Cardiac atrium fibroblast (primary cell): ENCODE measurements at places on chromosomes 2 and 18. TPM values are rescaled to one million over a fixed set of nuclear protein-coding genes. Genes with fewer than 3 reads are reported as not detected.

Gene GALNT13
- under 0.01 TPM in 2 replicates for total RNA-seq

Gene PIEZO2
- 3.1 and 25.8 TPM in 2 replicates for total RNA-seq

Gene BOLA3
- 26.2 and 39.9 TPM in 2 replicates for total RNA-seq

Gene NAB1
- total RNA-seq: 13.4 and 27.5 TPM in 2 replicates

Gene TEX44
- not detected in 2 replicates for total RNA-seq

Gene CXCR4
- total RNA-seq: 3.2 and 14.9 TPM in 2 replicates

Gene FEV
- not detected in 2 replicates for total RNA-seq

Gene SLC4A5
- total RNA-seq: under 0.01 and 0.16 TPM in 2 replicates

Gene CTAGE1
- total RNA-seq: 0.16 TPM in 1 of 2 replicates, not detected in the other

Gene ASXL3
- not detected in 2 replicates for total RNA-seq

Gene GLI2
- total RNA-seq: 4.7 and 6.6 TPM in 2 replicates

Gene CIB4
- not detected in 2 replicates for total RNA-seq

Gene SIX3
- total RNA-seq: not detected in 2 replicates

Gene LANCL1
- total RNA-seq: 17.5 and 24.0 TPM in 2 replicates

Gene GNLY
- not detected in 2 replicates for total RNA-seq

Gene OR6B2
- not detected in 2 replicates for total RNA-seq

Gene DSG1
- total RNA-seq: not detected in 2 replicates

Gene TTC32
- 1.3 and 12.6 TPM in 2 replicates for total RNA-seq

Gene UGT1A7
- not detected in 2 replicates for total RNA-seq

Gene VWC2L
- total RNA-seq: not detected in 2 replicates

Gene METAP1D
- total RNA-seq: 1.8 and 7.6 TPM in 2 replicates

Gene SCN1A
- not detected in 2 replicates for total RNA-seq

Gene FRZB
- total RNA-seq: 0.49 TPM in 1 of 2 replicates, not detected in the other

Gene REG1B
- not detected in 2 replicates for total RNA-seq

Gene DNER
- 0.36 and 14.1 TPM in 2 replicates for total RNA-seq

Gene MYO5B
- total RNA-seq: not detected in 2 replicates

Gene EMX1
- total RNA-seq: not detected in 2 replicates
